ENCODE measurements at places on chromosomes 3 and 15.

- DNase-seq, result no peak
These were observed 48.3 kb downstream of the PARP14 start for GRCh38 chr3:122728756-122729514.

- DNase-seq, result no peak
These were observed 40.1 kb upstream of the TM4SF19 start for GRCh38 chr3:196378146-196378841.

DNA sequence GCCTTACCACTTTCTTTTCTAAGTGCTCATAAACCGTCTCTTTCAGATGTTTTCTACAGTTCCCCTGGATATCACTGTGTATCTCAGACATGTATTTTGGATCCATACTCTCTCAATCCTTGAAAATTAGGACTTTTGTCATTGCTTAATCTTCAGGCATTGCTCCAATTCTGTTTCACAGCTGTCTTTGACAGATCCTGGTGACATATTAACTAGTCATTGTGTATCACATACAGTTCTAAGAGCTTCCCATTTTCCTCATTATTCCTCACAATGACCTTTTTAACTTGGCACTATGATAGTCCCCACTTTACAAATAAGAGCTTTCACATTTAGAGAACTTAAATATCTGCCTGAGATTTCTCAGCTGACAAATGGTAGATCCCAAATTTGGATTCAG lies 151.7 kb downstream of the CLSTN2 start:
- no peak for DNase-seq

DNA sequence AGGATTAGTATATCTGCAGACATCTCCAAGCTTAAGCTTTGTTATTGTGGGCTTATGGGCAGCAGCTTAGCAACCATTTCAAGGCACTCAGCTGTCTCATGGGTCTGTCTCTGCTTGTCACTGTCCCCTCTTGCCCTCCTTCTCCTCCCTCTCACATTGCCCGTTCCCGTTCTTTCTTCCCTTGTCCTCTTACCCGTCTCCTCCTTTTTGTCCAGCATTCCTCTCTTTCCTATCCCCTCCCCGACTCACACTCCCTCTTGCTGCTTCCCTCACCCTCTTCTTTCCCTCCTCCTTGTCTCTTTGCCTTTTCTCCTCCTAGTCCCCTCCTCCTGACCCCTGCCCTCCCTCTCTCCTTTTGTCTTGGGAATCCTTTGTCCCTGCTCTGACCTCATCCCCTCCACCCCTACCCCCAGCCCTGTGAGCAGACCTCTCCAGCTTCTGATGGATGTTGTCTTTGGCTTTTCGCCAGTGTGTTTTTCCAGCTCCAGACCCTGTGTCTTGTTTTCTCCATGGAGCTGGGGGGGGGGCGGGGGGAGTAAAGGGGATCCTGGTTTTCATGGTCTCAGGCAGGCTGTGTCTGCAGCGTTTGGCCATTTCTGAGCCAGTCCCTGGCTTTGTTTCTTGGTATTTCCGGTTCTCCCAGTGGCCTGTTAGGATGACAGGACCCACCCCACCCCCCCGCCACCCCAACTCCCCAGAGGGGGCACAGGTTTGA lies 47.9 kb upstream of the TRAK1 start:
- peak; percentile 33 for DNase-seq

DNA sequence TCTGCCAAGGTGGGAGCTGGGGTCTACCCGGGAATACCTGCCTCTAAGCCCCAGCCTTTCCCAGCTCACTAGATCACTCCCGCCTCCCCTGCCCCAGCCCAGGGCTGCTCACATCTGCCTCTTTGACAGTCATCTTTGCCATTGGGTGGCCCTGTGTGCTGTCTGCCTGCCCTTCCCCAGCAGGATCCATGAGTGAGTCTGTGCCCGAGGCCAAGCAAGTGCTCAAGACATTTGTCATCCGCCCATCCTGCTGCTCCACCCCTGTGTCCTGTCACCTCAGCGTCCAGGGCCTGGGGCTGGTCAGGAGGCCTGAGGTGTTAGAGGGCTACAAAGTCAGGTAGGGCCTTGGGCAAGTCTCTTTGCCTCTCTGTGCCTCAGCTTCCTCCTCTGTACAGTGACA lies 89.4 kb downstream of the LSM3 start:
- no peak for DNase-seq

- no peak for DNase-seq
These were observed 21.0 kb upstream of the CLDN11 start for GRCh38 chr3:170397685-170398084.

DNA sequence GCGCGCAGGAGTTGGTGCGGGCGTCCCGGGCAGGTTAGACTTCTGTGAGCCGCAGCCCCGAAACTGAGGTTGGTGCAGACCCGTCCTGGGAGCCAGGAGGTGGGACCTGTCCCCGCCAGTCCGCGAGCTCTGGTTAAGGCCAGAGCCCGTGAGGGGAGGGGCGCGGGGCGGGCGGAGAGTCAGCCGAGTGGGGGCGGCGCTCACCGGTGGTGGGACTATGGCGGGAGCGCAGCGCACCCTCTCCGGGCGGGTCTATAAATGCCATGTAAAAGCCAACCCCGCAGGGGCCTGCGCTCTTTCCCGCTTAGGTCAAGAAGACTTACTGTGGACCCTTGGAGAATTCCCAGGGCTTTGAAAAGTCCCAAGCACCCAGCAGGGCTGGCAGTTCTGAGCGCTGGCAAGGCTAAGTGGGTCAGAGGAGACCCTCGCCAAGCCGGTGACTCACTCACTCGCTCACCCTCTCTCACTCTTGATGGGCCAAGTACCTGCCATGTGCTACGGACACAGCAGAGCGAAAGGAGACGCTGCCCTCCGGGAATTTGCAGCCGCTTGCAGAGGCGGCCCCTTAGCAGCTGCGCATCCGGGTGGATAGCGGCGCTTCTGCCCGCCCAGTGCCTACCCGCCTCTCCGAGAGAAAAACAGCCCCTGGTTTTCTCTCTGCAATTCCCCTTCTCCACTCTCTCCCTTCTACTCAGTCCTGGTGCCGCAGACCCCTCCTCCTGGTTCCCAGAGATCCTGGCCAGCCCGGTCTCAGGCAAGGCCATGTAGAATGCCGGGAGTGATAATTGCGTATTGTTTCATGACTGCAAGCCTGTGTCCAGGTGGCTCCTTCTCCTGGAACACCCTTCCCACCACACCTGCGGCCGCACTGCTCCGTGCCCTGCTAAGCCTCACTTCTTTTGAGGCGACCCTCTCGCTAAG lies at the start of gene ALDH1L1:
Gene ALDH1L1, minus strand, starts transcription at position 110 of the 921 bp plus-strand sequence. CDS start 19,607 bp downstream, outside the sequence.
- peak; percentile 39 for DNase-seq

DNA sequence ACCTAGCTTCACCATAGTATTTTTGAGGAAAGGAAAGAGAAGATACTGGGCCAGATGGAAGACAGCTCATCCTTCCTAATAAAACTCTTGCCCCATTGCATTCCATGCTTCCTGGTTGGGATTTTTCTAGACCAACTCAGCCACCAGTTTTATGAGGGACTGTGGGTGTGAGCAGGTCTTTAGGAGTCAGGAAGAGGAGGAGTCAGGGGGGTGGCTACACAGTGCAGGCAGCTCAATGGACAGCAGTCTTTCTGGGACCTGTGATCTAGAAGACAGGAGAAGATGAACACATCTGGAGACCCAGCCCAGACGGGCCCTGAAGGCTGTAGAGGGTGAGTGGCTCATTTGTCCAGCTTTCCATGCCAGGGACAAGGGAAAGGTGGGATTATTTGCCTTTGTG lies at the start of gene NOX5:
Gene NOX5, plus strand, starts transcription at position 242 of the 400 bp plus-strand sequence. Its CDS starts 41 bp downstream, at position 283.
- no peak for DNase-seq

DNA sequence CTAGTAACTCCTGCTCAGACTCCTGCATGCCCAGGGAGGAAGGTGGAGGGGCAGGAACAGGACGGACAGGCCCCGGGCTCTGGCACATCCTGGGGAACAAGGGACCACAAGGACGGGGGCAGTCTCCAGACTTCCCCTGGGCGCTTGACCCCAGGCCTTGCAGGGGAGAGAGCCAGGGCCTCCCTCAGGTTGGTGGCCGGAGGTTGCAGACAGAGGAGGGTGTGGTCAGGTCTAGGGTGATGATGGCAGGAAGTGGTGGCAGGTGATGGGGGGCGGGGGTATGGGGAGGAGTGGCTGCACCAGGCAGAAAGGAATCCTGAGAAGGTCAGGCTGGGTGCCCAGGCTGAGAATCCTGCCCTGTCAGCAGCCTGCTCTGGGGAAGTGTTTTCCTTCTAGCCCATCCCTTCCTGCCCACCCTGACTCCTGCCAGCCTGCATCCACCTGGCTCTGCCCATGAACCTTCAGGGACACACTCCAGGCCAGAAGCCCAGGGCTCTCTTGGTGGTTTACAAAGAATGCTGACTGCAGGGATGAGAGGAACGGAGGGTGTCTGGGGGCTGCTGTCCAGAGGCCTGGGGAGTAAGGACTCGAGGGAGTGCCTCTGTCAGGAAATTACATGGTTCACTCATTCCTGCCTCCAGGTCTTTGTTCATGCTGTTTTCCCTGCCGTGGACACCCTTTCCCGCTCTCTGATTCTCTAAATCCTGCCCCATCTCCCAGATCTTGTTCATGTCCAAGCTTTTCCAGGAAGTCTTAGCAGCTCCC lies 15.8 kb downstream of the LOXL1 start:
- no peak for DNase-seq

GRCh38 chr3:195731356-195731905 lies 10.7 kb downstream of the MUC20 start:
- no peak for DNase-seq

- DNase-seq, result no peak
These were observed 235.5 kb downstream of the UBE2E2 start for GRCh38 chr3:23438657-23439056.

DNA sequence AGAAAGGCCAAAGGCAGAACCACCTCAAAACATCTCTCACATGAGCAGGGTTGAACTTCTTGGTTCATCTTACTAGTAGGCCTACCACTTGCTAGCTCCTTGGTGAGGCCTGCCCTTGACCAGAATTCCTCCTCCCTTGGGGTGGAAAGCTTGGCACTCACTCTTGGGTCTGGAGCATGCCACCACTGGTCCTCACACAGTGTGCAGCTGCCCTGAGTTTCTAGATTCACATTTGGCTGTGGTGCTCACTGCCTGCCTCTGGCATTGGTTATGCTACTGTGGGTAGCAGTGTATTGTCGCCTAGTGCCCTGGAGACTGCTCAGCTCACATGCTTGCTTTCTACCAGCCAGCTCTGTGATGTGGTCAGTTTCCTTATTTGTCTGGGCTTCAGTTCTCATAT lies 23.7 kb downstream of the OXNAD1 start:
- DNase-seq, result no peak

GRCh38 chr3:168476360-168476980 lies 380.7 kb upstream of the GOLIM4 start:
- DNase-seq, result no peak

DNA sequence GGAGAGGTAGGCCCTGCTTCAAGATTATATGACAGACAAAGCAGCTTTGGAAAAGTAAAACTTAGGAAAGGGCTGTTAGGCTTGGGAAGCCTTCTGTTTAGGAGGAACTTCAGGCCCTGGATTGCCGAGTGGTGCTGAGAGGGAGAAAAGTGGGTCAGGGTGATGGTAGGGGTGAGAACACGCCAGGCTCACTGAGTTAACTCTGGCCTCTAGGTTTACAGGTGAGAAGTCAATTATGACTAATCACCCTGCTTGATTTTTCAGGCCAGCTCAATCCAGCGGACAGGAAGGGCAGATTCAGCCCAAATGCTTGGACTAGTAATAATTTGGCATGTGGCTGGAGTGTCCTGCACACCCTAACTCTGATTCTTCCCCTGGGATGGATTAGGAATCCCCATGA lies 365.1 kb upstream of the LMCD1 start:
- no peak for DNase-seq

DNA sequence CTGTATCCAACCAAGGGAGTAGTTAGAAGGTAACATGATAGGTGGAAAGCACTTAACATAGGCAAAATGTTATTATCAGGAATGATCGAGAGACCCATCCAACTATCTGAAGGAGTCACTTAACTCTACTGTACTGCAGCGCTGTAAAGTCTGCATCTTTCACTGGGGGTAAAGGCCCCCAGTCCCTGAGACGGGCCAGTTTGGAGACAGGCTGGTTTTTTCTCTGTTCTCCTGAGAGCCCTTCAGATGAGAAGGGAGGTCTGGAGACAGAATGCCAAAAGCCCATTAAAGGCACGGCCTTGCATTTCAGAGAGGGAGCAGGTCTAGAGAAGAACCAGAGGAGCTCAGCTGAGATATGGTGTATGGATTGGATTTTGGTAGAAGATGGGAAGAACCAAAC lies 71.3 kb upstream of the CGNL1 start:
- no peak for DNase-seq

DNA sequence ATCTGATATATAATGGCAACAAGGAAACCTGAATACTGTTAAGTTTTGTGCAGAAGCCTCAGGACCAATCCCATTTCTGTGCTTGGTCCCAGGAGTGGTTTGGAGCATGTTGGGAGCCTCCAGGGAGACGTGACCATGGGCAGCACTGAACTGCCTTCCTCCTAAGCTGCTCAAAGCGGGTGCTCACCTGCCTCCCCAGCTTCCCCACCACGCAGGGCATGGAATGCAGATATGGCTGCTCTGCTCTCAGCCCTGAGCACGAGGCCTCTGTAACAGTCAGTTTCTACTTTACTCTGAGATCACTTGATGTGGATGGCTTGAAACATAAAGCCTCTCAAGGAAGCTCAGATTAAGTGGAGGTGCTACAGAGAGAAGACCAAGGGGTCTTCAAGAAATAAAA lies 49.3 kb downstream of the MESD start:
- DNase-seq, result no peak

DNA sequence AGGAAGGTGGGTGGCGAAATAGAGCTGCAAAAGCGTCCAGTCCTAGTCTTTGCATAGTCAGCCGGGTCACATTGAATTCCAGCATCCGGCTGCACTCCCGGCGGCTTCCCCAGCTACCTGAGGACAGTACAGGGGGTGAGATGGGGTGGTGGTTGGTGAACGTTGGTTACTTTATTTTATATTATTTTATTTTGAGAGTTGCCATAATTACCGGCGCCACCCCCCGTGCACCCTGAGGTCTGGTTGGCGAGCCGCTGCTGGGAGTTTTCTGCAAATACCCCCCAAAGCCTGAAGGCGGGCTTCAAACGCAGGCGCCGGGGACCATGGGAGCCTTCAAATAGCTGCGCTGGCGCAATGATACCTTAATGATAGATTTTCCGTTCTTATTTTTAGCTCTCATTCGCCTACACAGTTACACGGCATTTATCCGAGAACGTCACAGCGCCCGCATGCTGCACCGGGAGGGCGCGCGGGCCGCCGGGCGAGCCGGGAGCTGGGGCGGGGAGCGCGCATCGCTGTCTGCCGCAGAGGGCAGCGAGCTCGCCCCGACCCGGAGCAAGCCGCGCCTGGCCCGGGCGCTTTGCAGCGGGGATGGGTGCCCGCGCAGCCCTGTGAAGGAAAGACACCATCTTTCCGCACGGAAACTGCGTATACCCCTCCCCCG lies 756 bp upstream of the RASGRF1 start:
- DNase-seq, result peak; percentile 32

- DNase-seq, result peak; percentile 59
These were observed 90.7 kb downstream of the NR2F2 start for GRCh38 chr15:96421178-96421601.

GRCh38 chr3:30548600-30548999 lies 57.8 kb upstream of the TGFBR2 start:
- DNase-seq, result no peak
